ENCODE measurements at places on chromosomes 16 and 17. TPM values are rescaled to one million over a fixed set of nuclear protein-coding genes. Genes with fewer than 3 reads are reported as not detected.
A peak's percentile ranks its signal among the peaks of the same experiment; 100 is the strongest.

The RNF222 gene
- not detected for total RNA-seq

- H3K27me3 ChIP-seq = no peaks in the 10 kb centered on the region
- H3K36me3 ChIP-seq = no peaks in the 10 kb centered on the region
- no peaks in the 10 kb centered on the region for H3K4me1 ChIP-seq
- H3K4me3 ChIP-seq = no peak overlapping the region
These were observed 13.2 kb downstream of the AANAT start for GRCh38 chr17:76480632-76481031.

The SMIM5 gene
- total RNA-seq = not detected

The CWC25 gene
- total RNA-seq = 9.1 TPM

The ZNF205 gene
- total RNA-seq = 4.9 TPM

- H3K27me3 ChIP-seq = no peaks in the 10 kb centered on the region
- no peak for DNase-seq
These were observed 77.0 kb downstream of the WWOX start for GRCh38 chr16:78176435-78176834.

- H3K27me3 ChIP-seq = no peaks in the 10 kb centered on the region
- H3K27ac ChIP-seq = peak overlapping the region; percentile 97
- H3K4me1 ChIP-seq = peaks cover 48% of the 10 kb centered on the region
- H3K36me3 ChIP-seq = no peaks in the 10 kb centered on the region
These were observed 555 bp downstream of the HDAC5 start for GRCh38 chr17:44122816-44123355.

- no peaks in the 10 kb centered on the region for H3K36me3 ChIP-seq
- H3K4me1 ChIP-seq = no peaks in the 10 kb centered on the region
- no peak overlapping the region for H3K27ac ChIP-seq
- no peak for DNase-seq
- no peak overlapping the region for H3K4me3 ChIP-seq
- peaks cover 69% of the 10 kb centered on the region for H3K27me3 ChIP-seq
These were observed 2.5 kb upstream of the HS3ST6 start for GRCh38 chr16:1920727-1921171.

DNA sequence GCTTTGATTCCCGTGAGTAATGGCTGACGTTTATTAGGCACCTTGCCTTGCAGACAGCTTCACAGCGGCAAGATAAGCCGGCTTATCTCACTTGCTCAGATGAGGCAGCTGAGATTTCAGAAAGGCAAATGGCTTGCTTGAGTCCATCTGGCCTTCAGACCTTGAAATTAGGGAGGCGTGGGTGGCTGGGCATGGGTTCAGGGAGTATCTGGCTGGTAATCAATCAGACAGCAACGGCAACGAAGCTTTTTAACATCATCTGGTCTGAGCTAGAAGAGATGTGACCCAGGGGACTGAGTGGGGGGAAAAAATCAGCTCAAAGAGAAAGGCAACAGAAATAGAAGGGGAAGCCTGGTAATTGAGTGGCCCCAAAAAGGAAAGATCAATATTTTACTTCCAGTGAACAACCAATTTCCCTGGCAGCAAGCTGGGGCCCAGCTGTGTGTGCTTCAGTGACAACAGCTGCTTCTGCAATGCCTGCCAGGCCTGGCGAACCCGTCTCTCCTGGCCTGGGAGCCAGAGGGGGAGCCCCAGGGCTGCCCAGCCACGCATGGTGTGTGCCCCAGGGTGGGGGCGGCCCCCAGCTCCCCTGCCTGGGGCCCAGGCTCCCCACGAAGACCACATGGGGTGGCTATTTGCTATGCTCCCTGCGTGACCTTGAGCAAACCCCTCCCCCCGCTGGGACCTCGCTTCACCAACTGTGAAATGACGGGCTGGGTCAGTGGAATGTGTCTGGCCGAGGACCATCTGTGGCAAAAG is 34.0 kb downstream of the RAB11FIP4 start:
- no peaks in the 10 kb centered on the region for H3K36me3 ChIP-seq
- H3K27me3 ChIP-seq = no peaks in the 10 kb centered on the region
- H3K27ac ChIP-seq = no peak overlapping the region

DNA sequence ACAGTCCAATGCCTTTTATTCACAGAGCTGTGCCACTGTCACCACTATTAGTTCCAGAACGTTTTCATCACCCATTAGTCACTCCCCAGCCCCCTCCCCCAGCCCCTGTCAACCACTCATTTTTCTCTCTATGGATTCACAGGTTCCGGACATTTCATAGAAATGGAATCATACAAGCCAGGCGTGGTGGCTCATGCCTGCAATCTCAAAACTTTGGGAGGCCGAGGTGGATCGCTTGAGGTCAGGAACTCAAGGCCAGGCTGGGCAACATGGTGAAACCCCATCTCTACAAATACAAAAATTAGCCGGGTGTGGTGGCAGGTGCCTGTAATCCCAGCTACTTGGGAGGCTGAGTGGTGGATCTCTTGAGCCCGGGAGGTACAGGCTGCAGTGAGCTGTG is 759 bp upstream of the PAM16 start:
- DNase-seq = no peak
- peak overlapping the region; percentile 92 for H3K27ac ChIP-seq
- H3K4me1 ChIP-seq = peaks cover 33% of the 10 kb centered on the region
- no peak overlapping the region for H3K4me3 ChIP-seq
- no peaks in the 10 kb centered on the region for H3K36me3 ChIP-seq

Measured in gastrocnemius medialis (tissue), 4 donors.